ENCODE measurements at places on chromosomes 1 and 21.
A peak's percentile ranks its signal among the peaks of the same experiment; 100 is the strongest.

DNA sequence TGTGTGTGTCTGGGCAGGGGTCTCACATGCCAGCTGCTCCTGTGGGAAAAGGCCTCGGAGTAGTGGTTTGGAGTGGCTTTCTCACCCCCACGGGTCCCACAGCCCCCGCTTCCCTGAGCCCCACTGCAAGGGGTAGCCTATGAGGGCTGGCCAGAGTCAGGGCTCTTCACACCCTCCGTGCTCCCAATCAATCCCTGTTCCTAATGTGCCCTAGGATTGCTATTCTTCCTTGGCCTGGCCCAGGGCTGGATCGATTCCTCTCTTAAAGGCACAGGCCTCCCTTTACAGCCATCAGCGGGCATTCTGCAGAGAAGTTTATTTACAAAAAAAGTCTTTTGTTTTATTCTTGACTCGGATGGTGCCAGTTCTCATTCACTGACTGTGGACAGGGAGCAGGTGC is 19.3 kb upstream of the ACTL8 start:
- DNase-seq: no peak

DNA sequence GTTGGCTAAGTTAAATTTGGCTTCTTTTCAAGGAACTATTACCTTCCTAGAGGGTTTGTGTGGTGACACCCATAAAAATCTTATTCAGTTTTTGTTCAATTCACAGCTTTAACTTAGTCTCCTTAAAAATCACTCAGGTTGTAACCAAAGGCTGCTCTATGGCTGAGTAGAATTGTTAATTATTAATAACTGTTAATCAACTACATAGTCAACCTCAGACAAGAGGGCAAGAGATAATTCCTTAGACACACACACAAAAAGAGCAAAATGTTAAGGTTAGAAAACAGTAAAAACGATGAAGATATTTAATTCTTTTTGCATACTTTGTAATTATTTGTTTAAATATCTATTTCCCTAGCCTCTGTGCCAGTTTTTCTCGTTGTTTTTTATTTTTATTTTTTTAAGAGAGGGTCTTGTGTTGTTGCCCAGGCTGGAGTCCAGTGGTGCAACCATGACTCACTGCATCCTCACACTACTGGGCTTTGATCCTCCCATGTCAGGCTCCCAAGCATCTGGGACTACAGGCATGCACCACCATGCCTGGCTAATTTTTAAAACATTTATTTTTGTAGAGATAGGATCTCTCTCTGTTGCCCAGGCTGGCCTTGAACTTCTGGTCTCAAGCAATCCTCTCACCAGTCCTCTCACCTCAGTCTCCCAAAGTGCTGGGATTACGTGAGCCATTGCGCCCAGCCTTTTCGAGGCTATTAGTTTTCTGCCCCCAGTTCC is 215.2 kb downstream of the DISC1 start:
- no peak for DNase-seq

- no peak for DNase-seq
Measured at GRCh38 chr21:37688952-37689659, 227.2 kb downstream of the KCNJ6 start.

DNA sequence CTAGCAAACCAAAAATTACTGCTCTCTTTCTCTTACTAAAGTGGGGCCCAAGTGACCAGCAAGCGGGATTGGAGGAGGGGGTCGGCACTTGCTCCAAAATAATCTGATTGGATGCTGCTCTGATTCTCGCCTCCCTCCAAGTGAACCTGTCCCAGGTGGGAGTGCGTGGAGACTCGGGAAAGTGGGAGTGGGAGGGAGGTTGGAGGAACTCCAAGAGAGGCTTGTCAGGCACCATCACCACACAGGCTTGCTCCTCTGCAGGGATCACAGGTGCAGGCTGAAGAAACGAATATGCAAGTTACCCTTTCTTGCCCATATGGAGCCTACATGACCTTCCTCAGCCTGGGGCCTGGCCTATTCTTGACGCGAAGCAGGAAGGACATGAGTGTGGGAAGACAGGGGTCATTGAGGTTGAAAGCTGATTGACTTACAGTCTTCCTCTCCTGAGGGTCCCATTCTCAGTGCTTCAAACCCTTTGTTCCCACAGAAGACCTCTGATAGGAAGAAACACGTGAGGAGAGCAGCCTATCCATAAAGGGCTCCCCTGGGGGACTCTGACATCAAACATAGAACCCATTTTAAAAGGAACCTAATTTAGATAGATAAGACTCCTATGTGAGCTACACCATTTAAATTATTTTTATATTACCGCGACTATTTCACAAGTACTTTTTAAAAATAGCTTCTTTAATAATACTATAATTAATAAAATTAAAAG is 14.2 kb downstream of the RGS8 start:
- no peak for DNase-seq

DNA sequence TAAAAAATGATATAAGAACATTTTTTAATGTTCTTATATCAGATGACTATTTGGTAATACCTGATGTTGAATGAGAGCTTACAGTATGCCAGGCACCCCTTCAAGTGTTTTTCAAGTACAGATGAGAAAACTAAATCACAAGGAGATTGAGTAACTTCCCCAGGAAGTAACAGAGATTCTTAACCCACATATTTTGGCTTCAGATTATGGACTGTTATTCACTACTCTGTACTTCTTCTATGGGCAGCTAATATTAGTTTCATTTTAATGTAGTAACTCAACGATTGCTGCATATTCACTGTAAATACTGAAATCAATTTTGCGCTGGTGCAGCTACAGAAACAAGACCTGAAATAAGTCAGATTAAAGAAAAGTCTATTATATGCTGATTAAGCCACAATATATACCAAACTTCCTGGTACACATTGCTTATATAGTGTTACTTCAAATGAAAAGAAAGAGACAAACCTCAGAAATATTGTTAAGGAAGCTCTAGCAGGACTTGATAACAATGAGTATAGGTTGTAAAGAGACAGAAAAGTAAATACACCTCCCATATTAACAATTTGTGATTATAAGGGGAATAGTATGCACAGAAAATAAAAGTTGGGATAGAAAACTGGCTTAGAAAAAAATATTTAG is 19.7 kb downstream of the DPYD start:
- no peak for DNase-seq

- DNase-seq: no peak
Measured at GRCh38 chr1:109298666-109299557, 7.9 kb downstream of the MYBPHL start.

GRCh38 chr1:33443080-33443704 is 12.3 kb upstream of the PHC2 start:
- no peak for DNase-seq

DNA sequence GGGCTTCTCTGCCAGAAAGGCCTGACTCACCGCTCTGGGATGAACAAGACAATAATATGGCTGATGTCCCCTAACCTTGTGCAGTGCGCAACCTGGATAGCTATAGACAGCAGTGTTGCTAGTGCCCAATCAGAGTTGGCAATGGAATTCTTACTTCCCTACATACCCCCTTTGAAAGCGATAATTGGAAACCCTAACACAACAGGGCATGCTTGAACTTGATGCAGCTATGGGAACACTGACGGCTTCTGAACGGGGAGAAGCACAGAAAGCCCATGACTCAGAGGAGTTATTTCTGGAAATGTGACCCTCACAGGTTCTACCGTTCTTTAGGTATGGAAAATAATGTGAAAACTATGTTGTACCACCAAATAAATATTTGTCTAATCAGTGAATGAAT is 200.6 kb downstream of the TRABD2B start:
- DNase-seq: no peak

GRCh38 chr1:229147072-229147471 is 123.8 kb upstream of the RAB4A start:
- DNase-seq: no peak

DNA sequence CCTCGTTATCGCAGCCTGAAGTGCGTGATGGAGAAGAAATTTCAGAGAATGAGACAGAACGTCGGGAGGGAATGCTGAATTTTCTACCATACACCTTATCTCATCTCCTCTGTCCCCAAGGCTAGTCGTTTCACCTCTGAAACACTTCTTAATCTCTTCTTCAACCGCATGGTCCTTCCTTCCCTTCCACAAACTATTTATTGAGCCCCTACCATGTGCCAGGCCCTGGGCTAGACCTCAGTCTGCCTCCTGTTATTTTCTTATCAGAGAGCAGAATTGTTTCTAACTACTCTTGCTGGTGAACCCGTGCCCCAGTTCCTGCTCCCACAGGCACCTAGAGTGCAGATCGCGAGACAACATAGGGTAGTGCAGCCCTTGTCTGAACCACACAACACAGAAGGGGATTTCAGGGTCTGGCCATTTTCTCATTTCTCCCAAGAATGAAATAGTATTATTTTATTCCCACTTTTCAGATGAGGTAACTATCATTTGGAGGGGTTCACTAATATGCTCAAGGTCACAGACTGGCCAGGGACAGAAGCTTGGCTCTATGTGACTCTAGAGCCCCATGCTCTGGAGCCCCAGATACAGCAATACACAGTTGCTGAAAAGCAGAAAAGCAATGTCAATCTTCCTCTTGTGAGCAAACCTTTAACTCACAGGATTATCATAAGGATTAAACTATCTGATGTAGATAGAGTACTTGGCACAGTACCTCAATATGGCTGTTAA is 598 bp upstream of the ADIPOR1 start:
- DNase-seq: no peak

- DNase-seq: no peak
Measured at GRCh38 chr1:10803971-10804820, 7.8 kb upstream of the CASZ1 start.

GRCh38 chr1:218547957-218548730 is 203.0 kb downstream of the TGFB2 start:
- DNase-seq: no peak

GRCh38 chr1:162535501-162535900 is 26.0 kb upstream of the UAP1 start:
- no peak for DNase-seq

- no peak for DNase-seq
Measured at GRCh38 chr1:16091296-16091695, 17.8 kb upstream of the FAM131C start.

- DNase-seq: no peak
Measured at GRCh38 chr1:23594149-23594907, 35.0 kb upstream of the ID3 start.

DNA sequence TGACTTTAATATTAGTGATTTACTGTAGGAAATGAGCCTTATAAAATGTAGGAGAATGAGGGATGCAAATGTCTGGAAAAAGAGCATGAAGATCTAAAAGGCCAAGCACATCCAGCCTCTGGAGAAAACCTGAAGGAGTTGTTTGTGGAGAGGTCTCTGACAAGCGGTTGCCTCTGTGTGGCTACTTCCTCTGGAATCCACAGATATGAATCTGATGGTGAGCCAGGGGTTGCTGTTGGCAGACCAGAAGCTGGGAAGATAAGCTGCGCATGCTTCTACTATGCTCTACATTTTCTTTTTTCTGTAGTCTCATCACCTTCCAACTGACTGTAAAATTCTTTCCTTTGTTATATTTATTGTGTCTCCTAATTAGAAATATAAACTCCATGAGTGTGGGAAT is 248.6 kb downstream of the OLFM3 start:
- DNase-seq: no peak

- DNase-seq: no peak
Measured at GRCh38 chr1:3227893-3228292, 158.9 kb downstream of the PRDM16 start.

- DNase-seq: no peak
Measured at GRCh38 chr1:151540982-151541377, 871 bp downstream of the TUFT1 start.

- no peak for DNase-seq
Measured at GRCh38 chr1:38486085-38486484, 373.5 kb downstream of the RRAGC start.

GRCh38 chr1:156841295-156841855 is 17.5 kb downstream of the INSRR start:
- no peak for DNase-seq

GRCh38 chr1:110210604-110211495 is 736 bp downstream of the KCNC4 start:
- DNase-seq: peak; percentile 12

- DNase-seq: no peak
Measured at GRCh38 chr1:89837510-89837909, 16.7 kb downstream of the LRRC8D start.

DNA sequence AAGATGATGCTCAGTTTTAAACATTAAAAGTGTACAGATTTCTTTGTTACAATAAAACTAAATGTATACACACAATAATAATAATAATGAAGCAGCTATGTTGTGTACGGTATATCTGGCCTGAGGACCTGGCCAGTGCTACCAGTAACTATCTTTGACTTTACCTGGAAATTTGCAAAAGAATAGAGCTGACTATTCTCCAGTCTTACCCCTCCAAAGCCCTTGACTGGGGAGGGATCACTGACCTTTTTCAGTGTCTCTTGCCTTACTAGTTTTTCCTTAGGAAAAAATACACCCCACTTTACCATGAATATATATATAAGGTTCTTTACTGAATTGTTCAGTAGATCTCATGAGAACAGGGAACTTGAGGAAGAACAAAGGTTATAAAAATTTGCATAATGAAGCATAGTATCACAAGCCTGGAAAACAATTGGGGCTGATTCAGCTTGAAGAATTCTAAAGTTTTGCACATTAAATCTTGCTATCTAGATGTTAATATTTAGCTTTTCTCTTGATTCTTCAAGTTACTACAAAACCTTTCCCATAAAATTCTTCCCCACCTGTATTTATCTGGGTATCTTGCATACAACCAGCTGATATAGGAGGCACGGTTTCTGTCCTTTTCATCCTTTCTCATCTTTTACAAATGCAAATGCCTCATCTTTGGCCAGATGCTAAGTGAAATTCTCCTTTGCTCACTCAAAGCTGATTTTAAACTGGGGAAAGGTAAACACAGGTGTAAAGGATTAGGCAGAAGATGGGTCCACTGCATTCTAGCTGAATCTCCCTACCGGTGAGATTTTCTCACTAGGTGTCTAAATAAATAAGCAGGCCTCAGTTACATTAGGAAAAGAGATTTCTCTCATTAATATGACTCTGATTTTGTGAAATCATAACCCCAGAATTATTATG is 25.0 kb upstream of the SLAMF1 start:
- DNase-seq: no peak

DNA sequence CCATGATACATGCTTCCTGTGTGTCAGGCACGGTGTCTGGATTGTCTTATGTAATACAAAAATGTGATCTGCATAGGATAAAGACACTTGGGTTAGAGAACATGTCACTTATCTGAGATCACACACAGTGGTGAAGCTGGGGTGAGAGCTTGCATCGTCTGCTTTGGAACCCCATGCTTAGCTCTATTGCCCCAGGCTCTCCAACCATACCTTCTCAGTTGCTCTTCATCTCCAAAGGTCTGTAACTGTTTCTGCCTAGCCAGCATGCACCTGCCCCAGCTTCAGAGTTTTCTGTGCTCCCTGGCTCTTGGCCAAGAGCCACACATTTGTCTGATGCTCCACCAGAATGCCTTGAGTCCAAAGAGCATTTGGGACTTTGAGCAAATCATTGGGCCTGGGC is 93.9 kb upstream of the COG2 start:
- no peak for DNase-seq

- DNase-seq: no peak
Measured at GRCh38 chr1:221200464-221200863, 321.2 kb downstream of the HLX start.

DNA sequence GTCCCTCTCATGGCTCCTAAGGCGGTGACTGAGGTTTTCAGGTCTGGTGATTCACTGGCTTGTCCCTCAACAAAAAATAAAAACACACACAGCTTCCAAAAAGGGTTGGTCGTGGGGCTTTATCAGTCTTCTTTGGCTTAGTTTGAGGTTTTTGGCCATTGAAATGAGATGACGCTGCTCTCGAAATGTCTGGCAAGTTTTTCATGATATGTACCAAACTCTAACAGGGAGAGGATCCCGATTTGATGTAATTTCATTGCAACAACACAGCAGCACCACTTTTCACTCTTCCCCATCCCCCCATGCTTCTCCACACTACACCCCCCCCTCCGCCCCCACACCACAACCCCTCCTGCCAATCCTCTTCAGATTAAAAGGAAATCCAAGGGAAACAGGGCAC is 187.1 kb upstream of the NFIA start:
- no peak for DNase-seq
